ENCODE measurements at places on chromosomes 13 and 19.

- no peak for DNase-seq
Observed at GRCh38 chr19:5271145-5271544, 69.5 kb downstream of the PTPRS start.

GRCh38 chr19:58154287-58154678 is 3.7 kb upstream of the ZNF329 start:
- no peak for DNase-seq

- DNase-seq: peak; percentile 60
Observed at GRCh38 chr19:7658219-7658686, 10.6 kb upstream of the RETN start.

DNA sequence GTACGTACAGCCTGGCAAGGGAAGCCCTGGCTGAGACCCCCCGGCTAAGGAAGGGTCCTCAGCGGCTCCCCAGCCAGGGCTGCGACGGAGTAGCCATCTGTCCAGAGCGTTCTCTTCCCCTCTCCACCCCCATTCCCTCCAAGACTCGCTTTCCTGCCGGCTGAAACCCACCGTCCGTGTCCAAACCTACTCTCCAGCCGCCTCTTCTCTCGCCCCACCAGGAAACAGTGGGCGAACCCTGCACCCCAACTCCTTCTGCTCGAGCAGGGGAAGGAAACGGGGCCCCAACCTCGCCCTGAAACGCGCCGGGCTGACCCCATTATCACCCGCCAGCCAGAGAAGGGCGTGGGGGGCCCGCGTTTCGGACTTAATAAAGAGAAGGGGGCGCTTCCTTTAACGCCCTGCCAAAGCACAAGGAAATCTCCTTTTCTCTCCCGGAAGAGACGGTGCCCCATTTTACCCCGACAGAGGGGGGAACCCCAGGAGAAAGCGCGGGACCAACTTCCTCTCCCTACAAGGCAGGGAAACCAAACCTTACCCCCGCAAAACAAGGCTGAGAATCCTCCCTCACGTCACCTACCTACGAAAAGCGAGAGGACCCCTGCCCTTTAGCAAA is 2.5 kb downstream of the ZC3H4 start:
- peak; percentile 63 for DNase-seq

- DNase-seq: no peak
Observed at GRCh38 chr19:53787266-53787665, 36.8 kb downstream of the NLRP12 start.

DNA sequence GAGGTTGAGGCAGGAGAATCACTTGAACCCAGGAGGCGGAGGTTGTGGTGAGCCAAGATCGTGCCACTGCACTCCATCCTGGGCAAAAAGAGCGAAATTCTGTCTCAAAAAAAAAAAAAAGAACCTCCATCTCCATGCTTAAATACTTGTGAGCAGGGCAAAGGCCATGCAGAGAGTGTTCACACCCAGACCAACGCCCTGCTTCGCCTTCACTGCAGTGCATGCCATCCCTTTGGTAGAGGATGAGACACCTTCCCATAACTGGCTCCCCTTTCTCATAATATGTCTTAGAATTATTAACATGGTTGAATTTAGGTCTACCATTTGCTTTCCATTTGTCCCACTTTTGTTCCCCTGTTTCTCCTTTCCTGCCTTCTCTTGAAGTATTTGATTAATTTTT is 15.4 kb downstream of the BBC3 start:
- no peak for DNase-seq

- DNase-seq: no peak
Observed at GRCh38 chr19:42468273-42468796, 25.6 kb upstream of the CXCL17 start.

DNA sequence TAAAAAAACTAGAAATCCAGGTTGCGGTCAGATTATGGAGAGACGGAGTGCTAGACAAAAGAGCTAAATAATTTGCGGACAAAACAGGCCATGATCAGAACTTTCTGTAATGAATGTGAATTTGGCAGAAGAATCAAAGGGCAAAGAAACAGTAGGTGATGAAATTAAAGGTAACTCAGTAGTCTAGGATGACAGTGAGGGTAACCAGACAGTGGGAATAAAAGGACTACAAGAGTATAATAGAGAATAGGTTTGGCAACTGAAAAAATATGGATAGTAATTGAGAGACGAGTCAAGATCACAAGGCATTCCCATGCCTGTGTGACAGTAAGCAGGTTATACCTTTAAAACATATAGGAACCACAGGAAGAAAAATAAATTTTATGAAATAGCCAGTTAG is 35.9 kb downstream of the CAB39L start:
- DNase-seq: no peak

- peak; percentile 78 for DNase-seq
Observed at GRCh38 chr19:48637948-48638830, 1.0 kb upstream of the DBP start.

DNA sequence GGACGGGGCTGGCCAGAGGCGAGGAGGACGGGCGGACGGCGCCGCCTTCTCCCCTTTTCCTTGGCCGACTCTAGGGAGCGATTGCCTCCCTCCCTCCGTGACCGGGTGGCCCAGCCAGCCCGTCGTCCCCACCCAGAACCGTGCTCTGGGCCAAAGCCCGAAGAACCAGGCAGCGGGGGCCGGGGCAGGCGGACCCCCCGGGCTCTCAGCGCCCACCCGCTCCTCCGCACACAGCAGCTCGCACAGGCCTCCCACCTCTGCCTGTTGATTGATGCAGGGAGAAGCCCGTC is 9.3 kb upstream of the MARCHF2 start:
- DNase-seq: no peak

DNA sequence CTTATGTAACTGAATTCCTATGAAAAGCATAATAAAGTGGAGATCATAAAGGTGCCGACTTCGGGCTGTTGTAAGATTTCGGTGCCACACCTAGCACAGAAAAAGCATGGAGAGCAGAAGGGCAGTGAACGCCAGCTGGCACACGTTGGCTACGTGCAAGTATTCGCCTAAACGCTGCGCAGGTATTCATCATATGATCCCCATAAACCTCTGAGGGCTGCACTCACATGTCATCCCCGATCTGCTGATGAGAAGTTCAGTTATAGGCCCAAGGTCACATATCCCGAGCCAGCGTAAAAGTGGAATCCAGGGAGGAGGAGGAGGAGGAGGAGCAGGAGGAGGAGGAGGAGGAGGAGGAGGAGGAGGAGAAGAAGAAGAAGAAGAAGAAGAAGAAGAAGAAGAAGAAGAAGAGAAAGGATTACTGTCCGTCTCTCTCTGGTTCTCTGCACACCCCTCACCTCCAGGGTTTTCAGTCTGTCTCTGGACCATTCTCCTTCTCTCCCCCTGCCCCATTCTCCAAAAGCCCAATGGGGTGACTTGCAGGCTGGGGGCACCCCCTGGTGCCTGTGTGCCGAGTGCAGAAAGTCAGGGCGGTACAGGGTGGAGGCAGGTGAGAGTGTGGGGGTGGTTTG is 18.6 kb upstream of the CYP2S1 start:
- DNase-seq: no peak

- DNase-seq: no peak
Observed at GRCh38 chr13:110224519-110224918, 82.4 kb downstream of the COL4A1 start.

GRCh38 chr19:52369559-52370340 is at the start of gene ZNF880:
TSS of gene ZNF880 (plus strand) at chr19:52369923. CDS start at chr19:52369966, 43 bp downstream.
- peak; percentile 94 for DNase-seq

DNA sequence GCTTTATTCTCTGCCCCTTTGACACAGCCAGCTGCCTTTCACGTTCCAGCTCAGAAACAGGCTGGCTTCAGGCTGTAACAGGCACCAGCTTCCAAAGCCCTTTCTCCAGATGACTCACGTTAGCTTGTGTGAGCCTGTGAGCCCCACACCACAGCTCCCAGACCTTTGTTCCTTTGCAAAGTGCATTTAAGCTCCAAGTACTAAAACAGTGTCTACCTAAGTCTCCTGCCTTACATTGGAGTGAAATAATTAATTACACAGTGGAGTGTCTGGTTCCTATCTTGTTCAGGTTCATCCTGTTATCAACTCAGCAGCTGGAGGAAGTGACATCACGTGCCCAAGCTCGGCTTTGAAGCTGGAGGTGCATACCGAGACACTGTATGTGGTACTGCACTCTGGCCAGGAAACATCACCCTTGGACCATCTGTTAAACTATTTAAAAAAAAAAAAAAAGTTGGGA is 475.8 kb downstream of the FOXO1 start:
- peak; percentile 81 for DNase-seq

DNA sequence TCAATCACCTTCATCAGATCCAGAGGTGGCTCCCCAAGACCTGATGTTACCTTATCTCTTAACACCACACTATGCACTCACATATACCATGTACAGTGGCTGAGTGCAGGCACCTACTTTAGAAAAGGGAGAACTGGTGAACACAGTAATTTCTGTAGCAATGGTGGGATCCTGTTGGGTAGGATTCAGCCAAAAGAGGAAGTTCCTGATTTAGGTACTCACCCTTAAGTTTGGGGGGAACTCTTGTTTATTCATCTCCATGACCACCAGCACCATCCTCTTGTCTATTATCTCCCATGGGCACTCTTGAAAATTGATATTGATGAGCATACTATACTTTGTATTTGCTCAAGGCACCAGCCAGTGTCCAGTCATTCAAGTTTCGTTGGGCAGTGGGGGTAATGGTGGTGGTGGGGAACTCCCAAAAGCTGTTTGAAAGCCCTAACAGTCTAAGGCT is 324.4 kb downstream of the LMO7 start:
- no peak for DNase-seq

DNA sequence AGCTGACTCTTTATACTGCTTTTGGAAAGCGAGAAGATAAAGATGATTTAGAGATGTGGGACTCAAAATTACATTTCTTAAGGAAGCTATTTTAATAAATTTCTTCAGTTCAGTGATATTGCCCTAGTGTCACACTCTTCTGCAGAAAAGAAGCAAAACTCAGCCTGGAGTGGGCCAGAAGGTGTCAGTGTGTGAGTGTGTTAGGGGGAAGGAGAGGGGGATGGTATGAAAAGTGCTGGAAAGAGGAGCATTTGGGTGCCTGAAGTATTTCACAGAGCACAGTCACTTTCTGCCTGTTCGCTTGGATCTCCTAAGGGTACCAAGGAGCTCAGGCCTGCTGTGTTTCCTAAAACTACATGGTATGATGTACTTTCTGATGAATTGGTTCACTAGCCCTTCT is 84.5 kb upstream of the FRY start:
- DNase-seq: no peak

- DNase-seq: no peak
Observed at GRCh38 chr13:57640607-57641006, 9.1 kb downstream of the PCDH17 start.

- DNase-seq: no peak
Observed at GRCh38 chr19:30733826-30734550, 361.8 kb downstream of the ZNF536 start.

DNA sequence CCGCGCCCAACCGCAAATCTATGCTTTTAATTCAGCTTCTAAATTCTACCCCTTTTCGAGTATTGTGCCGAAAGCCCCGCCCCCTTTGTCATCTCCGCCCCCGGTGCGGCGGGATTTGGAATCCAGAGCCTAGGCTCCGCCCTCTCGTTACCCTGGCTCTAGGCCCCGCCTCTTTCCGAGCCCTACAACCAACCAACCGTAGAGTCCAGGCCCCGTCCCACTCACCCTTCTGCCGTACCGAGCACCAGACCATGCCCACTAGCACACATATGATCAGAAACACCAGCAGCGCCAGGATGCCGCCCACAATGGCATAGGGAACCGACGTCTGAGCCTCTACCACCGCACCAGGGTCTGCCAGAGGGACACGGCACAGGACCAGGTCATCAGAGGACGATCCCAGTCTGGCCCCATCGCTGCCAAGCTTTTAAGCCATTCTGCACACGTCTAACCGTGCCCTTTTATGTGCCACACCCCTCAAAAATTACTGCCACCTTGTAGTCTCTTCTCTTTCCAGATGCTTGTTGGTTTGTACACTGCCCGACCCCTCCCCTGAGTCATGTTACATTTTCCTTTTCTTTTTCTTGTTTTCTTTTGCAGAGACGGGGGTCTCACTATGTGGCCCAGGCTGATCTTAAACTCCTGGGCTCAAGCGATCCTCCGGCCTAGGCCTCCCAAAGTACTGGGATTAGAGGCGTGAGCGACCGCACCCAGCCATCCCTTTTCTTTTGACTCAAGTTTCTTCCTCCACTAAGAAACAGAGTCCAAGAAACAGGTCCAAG is 4.7 kb upstream of the ZNF428 start:
- DNase-seq: peak; percentile 41

DNA sequence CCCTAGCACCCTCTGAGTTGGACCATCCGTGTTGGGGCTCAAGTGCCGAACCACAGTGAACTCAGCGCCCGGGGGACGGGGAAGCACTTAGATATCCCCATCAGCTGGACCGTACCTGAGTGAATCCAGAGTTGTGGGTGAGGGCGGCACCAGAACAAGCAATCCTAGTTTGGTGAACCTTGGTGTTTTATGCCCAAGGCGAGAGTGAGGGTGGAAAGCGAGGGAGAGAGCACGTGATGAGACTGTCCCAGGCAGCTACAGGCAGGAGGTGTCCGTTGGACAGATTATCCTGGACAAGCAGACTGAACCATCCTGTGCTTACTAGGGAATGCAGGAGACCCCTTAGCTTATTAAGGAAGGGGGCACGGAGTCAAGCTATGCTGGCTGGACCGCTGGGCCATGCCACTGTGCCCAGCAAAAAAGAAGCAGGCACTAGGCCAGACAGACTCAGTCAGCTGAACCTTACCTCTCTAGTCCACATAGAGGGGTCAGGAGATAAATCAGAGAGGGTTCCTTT is 596 bp downstream of the GET3 start:
- no peak for DNase-seq
